SHP77 treated with DMSO at 0.1 percent for 48 hours (cell line): ENCODE measurements at places on chromosomes 5 and 9.

DNA sequence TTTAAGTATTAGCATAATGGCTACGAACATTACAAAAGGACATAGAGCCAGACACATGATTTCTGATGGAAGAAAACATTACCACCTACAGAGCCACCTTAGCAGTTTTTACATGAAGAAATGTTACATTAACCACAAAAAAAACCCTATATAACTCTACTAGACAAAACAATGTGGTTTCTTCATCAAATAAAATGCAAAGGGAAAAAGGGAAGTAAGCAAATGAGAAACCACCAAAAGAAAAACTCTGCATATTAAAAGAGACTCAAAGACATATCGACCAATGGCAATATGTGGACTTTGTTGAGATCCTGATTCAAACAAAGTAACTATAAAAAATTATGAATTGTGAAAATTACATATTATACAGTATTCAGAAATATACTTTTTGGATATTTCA is 132.7 kb downstream of the TSSK1B start:
- no peak for DNase-seq

GRCh38 chr9:131977109-131977838 is 102.4 kb downstream of the MED27 start:
- DNase-seq, result no peak

GRCh38 chr9:8643896-8644295 is 844.3 kb upstream of the DMAC1 start:
- DNase-seq, result no peak

DNA sequence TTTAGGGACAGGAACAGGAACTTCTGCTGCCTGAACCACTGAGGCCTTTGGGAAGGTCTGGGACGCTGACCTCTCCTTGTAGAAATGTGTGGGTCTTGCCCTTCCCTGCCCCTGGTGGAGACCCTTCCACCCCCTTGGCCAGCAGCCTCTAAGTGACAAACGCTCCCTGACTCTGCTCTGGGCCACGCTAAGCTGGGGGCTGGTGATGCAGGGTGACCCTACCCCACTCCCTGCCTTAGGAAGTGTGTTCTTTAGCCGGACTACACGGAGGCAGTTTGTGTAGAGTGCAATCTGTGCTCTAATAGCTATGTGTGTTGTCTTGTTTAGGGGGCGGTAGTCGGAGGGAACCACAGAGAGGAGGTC is 123.0 kb downstream of the COL23A1 start:
- no peak for DNase-seq

DNA sequence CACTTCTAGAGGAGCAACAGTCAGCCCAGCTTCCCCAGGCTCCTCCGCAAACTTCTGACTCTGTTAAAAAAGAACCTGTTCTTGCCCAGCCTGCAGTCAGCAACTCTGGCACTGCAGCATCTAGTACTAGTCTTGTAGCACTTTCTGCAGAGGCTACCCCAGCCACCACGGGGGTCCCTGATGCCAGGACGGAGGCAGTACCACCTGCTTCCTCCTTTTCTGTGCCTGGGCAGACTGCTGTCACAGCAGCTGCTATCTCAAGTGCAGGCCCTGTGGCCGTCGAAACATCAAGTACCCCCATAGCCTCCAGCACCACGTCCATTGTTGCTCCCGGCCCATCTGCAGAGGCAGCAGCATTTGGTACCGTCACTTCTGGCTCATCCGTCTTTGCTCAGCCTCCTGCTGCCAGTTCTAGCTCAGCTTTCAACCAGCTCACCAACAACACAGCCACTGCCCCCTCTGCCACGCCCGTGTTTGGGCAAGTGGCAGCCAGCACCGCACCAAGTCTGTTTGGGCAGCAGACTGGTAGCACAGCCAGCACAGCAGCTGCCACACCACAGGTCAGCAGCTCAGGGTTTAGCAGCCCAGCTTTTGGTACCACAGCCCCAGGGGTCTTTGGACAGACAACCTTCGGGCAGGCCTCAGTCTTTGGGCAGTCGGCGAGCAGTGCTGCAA is 72.8 kb downstream of the NUP214 start:
- no peak for DNase-seq

DNA sequence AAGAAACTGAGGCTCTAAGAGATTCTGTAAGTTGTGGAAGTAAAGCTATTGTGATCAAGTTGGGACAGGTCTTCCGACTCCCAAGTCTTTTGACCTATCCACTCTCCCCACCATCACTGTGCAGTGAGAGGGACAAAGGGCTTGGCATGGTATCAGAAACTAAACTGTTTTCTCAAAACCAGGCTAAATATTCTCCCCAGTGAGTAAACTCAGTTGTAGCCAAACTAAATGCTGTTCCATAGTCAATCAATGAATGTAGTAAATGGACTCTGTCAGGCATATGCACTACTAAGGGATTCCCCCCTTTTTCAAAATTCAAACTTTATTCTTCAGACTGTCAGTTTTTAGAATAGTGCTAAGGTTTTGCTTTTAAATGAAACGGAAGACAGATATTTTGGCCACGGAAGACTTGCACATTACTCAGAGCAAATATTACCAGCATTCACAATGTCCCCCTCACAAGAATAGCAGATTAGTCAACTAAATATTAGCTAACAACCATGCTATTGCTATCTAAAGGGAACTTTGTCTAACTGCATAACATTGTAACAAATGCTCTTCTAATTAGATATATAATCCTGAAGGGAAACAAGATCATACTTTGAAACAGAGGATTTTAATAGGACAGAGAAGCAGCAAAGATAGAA is 7.1 kb downstream of the PRKAA1 start:
- no peak for DNase-seq
